NAMALWA (cell line): ENCODE measurements at places on chromosomes 2 and 18.

DNA sequence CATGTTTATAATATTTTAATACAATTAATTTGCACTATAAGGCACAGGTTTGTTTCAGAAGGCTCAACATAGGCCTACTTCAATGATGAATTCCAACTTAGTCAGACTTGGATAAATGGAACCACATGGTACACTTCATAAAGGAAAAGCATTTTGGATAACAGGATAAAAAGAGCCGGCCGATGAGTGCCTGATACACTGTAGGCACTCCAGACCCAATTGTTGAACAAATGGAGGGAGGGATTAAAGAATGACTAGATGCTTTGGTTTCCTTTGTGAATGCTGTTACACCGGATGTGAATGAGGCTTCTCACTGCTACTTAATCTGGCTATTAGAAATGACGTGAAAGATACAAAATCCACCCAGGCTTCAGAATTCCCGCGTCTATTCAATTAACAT lies 104.1 kb upstream of the KCTD1 start:
- no peak for DNase-seq

DNA sequence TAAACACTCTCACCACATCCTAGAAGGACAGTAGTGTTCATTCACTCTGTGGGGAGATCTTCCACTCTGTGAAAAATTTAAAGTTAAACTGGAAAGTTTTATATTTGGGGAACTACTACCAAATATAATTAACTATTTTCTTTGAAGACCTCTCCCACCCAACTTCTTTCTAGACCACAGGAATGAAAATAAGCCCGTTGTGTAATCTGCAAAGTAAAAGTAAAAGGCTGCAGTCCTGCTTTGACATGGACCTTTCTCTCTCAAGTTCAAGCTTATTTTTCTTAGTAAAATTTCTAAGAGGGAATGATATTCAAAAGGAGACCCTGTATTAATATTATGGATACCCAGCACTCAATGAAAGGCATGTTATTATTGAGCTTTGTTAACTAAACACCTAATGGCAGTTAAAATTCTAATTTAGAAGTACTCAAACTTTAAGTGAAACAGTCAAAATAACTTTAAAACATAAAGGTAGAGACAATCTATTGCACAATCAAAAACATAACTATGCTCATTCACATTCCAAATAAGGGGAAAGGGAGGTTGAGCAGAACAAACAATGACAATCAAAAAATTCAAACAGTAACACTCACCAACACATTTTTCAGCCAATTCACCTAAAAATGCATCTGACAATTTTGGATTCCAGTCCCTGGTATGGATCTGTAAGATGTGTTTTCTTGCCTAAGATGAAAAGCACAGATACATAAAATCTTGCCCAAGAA lies 98.5 kb downstream of the ATAD2B start:
- DNase-seq = no peak

GRCh38 chr18:69747388-69747787 lies 200.3 kb downstream of the CD226 start:
- no peak for DNase-seq

- DNase-seq = peak; percentile 9
Observed at GRCh38 chr2:150610670-150611279, 123.3 kb upstream of the RND3 start.

DNA sequence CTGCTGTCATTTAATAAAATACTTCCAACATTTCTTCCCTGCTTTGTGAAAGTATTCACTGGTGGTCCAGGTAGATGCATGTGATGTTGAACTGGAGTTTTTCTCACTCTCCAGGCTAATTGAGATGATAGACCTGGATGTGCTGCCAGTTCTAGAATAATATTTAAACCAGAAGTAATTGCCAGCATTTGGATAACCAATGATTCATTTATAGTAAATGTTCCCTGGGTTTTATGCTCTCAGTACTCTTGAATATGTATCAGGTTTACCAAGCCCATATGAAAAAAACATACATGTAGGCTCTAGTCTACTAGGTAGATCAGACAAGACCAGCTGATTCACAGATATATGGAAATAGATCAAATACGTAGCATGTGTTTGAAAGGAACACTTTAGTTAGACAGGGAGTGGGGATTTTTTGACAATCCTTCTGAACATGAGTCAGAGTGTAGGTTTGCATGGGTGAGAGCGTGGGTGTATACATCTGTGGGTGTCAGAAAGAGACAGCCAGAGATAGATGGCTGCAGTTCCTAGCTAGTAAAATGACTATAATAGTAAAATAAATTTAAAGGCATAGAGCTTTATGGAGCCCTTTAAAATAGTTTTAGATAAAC lies 115.1 kb downstream of the NAB1 start:
- DNase-seq = no peak

DNA sequence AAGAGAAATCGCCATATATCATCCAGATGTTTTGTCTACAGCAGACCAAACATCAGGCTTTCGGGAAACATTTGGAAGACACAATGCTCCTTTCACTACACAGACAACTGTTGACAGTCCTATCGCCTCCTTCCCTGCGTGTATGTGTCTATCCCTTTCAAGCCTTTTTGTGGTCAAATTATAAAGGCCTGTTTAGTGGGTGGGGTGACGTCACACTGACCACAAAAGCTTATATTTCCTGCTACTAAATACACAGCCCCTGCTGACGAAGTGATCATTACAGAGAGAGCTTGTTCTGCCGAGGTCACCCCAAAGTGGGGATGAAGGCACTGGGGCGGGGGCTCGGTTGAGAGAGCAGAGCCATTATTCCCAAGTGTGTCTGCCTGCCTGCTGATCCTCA lies 302.7 kb upstream of the TNP1 start:
- no peak for DNase-seq

DNA sequence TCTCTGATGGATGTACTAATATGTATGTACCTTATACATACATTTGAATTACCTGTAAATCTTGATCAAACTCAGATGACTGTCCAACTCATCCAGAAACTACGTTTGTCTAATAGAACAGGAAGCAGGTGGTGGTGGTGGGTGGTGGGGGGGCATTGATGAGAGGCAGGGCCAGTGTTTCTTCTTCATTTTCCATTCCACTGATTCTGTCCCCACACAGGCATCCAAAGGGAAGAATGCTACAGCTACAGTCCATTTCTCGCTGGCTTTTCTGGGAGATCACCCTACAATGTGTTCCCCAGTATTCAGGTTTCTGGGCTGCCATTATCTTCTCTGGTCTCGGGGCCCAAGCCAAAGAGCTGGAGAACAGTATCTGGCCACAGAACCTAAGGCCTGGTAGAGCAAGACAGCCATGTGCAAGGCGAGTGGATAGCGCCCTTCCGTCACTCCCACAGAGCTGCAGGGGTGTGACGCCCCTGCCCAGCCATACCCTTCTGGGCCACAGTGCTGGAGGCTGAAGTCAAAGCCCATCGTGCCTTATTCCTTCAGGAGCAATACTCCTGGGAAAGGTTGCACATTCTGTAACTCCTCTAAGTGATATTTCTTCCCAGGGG lies 54.5 kb downstream of the BCL11A start:
- no peak for DNase-seq

DNA sequence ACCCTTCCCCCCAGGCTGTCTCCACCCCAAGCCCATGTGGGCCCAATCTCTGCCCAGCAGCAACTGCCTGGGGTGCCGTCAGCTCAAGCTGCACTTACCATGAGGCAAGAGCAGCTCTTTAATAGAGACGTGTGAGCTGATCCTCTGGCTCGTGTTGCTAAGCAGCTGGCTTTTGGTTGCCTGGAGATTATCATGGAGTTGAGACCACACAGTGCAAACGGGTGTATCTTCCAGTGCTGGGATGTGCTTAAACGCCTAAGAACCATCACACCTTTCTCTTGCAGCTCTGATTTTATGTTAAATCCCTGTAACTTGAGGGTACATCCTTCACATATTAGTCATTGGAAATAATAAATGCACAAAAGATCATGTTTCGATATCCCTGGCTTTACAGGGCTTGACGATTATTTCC lies 271.1 kb downstream of the PRKCE start:
- no peak for DNase-seq

DNA sequence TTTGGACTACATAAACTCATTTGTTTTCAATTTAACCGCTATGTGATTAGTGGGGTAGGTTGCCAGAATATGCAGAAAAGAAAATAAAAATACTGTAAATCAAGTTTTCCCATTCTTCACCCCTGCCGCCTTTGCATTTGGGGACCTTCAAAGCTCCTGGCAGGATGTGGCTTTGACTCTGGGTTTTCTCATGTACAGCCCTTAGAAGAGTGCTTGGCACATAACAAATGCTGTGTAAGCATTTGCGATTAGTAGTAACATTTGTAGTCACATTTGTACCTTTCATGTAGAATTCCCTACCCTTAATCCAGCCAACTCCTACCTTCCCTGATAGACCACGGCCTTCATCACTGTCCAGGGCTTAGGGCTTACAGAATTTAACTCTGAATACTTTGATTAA lies 262.6 kb downstream of the MREG start:
- no peak for DNase-seq

GRCh38 chr2:95382686-95383634 lies 19.5 kb upstream of the FAHD2A start:
- no peak for DNase-seq

DNA sequence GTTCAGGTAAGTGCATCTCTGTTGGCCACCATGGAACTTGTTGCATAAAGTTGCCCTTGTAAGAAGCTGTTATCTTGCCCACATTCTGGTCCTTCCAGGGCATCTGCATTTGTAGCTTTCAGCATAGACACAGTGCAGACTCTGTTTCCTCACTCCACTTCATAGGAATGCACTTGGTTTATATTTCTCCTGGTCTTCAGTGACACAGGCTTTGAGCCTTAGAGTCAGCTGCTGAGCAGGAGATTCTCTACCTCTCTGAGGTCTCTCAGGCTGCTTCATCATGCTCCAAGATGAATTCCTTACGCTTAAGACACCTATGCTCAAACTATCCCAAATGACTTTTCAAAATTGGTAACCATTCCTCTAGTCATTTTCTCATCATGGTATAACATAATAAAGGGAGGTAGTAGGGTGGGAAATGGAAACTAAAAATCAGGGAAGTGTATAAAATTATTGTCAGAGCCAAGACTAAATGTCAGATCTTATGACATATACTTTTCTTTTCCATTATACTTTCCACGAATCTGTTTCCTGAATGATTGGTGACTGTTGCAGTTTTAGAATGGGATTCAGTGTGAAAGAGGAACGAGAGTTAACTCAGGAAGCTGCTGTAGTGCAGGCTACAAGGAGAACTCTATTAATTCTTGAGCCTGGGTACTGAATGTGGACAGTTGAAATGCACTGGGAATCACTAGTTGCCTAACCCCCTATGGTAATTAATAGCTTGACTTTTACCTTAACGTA lies 72.0 kb downstream of the GALNT1 start:
- DNase-seq = no peak

DNA sequence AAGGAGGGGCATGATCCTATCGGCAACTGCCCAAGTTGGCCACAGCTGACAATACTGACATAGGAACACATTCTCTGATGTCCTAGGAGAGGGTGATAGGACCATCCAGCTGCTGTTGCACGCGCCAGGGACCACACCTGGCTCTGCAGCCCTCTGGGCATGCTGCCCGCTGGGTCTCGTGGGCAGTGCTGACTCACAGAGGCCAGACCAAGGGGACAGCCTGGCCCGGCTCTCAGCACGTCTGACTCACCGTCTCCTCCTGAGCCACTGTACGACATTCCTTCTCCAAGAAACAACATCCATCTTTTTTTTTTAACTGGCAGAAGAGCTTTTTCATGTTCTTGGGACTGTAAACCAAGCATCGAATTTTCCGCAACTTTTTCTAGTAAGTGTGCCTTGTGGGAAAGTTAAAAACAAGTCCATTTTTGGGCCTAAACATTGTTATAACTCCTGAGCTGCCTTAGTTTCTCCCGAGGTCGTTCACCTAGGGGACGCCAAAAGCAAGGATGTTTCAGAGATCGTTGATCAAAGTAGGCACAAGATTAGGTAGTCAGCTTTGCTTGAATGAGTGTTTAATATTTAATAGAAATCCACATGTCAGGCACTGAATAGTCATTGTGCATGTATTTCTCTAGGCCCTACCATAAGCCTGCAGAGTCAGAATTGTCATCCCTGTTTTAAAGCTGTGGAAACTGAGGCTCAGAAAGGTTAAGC lies 100.3 kb downstream of the TTC32 start:
- no peak for DNase-seq

- peak; percentile 20 for DNase-seq
Observed at GRCh38 chr2:233448575-233448974, 94.3 kb downstream of the DGKD start.

- DNase-seq = peak; percentile 26
Observed at GRCh38 chr2:127859712-127860085, 1.7 kb upstream of the POLR2D start.

DNA sequence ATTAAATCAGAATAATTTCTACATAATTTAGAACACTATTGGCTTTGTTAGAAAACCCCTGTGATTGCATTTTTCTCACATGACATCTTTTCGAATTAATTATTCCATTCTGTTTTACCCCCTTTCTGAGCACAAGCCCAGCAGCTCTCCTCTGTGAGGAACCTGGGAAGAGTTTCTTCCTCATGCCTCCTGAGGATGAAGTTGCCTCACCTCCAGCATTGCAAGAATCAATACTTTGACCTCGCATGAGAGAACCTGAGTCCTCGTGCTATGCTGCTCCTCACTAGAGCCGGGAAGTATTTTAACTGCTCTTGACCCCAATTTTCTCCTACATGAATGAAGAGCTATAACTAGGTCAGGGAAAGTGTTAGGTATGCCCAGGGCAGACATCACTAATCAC lies 77.1 kb upstream of the RAPH1 start:
- DNase-seq = no peak

DNA sequence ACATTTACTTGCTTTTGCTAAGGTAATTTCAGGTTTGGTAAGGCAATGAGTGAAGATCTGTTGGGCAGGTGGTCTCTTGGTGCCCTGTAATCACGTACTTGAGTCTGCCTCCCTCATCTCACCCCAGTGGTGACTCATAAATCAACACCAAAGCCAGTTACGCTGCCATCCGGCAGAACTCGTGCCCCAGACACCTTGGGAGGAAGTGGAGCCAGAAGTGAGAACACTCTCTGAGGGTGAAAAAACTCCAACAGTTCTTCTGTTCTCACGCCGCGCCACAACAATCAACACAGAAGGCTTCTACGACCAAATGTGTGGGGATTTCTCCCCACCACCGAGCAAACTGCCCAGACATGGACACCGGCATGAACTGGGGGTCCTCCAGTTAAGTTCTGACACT lies 206.2 kb downstream of the ARL4C start:
- DNase-seq = peak; percentile 38
